Fibroblast of skin of scalp (primary cell): ENCODE measurements at places on chromosomes 5 and 9.

- peak; percentile 36 for DNase-seq
These were observed 135.6 kb upstream of the PPP1R26 start for GRCh38 chr9:135343837-135344522.

GRCh38 chr9:70113403-70114022 lies 69.9 kb downstream of the MAMDC2 start:
- DNase-seq = peak; percentile 66

GRCh38 chr9:116929621-116930020 lies 242.5 kb downstream of the TRIM32 start:
- DNase-seq = no peak

- DNase-seq = peak; percentile 22
These were observed 86.6 kb upstream of the SHISAL2B start for GRCh38 chr5:64603676-64604075.

DNA sequence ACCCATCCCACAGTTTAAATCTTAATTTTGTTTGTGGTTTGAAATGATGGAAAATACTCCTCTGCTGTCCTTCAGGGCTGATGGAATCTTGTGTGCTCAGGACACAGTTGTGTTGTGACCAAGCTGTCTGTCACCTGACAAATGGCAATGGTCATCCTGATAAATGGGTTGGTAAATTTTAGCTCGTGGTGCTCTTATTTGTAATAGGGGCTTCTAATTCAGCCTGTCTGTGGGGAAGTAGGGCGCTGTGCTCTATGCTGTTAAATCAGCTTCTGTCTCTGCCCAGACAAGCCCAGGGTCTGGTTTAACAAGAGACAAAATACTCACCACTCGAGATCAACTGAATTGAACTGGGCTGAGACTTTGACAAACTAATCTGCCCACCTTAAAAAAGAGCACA lies 4.5 kb downstream of the LRRTM2 start:
- DNase-seq = no peak

- DNase-seq = no peak
These were observed 150.2 kb downstream of the KIAA0825 start for GRCh38 chr5:94467954-94468930.

DNA sequence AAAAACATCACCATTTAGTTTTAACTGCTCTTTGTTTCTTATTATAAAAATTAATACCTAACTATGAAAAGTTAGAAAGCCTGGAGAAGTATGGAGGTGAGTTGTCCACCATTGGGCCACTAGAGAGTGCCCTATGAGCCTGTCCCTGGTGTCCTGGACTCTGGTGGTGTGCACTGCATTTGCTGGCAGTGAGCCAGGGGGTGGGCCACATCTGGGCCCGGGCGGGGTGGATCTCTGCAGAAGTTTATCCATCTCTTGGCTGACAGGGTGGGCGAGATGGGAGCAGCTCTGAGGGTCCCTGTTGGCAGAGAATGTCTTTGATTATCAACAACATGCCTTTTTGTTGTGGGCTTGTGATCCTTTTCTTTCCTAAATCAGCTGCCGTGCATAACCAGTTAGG lies 8.2 kb downstream of the TENT4A start:
- DNase-seq = no peak

DNA sequence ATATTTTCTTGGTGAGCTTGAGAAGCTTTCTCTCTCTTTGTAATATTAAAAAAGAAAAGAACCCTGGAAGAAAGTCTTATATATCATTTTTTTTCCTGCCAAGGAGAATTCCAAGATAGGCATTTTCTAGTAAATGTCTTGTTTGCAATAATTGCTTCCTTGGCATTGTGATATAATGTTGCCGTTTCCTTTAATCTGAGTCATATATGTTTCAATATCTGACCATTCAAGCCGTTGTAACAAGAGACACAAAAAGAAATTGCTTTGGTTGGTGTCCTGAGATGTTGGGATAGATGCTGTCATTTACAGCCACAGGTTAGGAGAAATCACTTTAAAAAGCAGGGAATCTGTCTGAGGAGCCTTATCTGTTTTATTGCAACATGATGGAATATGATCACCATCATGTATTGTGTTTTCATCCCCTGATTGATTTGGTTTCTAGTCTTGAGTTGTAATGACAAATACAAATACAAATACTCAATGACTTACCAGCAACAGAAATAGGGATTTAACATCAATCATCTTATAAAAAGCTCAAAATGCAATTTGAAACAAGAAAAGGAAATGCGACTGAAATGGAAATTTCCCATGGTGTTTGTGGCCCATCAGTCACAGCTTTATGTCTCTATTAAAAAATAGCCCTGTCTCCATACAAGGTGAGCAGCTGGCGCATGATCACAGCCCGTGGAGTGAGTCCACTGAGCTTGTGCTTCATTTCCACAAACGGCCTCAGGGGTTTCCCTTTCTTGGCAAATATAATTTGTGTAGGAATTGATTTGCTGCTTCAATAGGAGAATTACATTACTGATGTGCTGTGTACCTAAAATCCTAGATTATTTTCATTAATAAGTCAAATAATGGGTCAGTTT lies 250.1 kb upstream of the TRPC7 start:
- no peak for DNase-seq

GRCh38 chr9:15069106-15069505 lies 158.9 kb upstream of the FREM1 start:
- DNase-seq = no peak

- DNase-seq = no peak
These were observed 279.3 kb upstream of the ANKRD55 start for GRCh38 chr5:56512313-56512996.

- DNase-seq = peak; percentile 66
These were observed 224.6 kb downstream of the DRD1 start for GRCh38 chr5:175219366-175219765.

DNA sequence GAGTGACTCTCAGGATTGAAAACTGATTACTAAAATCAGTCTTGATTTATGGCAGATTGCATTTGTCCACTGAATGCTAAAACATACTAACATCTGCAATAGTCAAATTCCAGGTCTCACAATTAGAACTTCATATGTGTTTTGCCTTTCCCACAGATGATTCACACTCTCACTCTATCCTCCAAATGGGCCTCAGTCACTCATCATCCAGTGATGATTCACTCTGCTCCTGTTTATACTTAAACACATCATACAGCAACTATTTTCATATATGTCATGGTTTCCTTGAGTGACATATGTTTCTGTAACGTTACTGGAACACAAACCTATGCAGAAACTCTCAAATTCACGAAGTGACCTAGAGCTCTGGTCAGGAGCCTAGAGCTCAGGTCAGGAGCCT lies 512.9 kb downstream of the HINT1 start:
- DNase-seq = peak; percentile 85

DNA sequence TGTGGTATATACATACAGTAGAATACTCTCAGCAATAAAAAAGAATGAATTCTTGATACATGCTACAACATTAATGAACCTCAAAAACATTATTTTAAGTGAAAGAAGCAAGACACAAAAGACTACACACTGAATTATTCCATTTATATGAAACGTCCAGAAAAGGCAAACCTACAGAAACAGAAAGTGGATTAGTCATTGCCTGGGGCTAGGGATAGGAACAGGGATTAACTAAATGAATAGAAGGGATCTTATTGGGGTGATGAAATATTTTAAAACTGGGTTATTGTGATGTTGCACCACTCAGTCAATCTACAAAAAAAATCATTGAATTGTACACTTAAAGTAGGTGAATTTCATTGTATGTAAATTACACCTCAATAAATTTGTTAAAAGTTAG lies 326.7 kb downstream of the PIK3R1 start:
- peak; percentile 37 for DNase-seq

GRCh38 chr5:132022737-132023136 lies 11.3 kb upstream of the ACSL6 start:
- DNase-seq = no peak

DNA sequence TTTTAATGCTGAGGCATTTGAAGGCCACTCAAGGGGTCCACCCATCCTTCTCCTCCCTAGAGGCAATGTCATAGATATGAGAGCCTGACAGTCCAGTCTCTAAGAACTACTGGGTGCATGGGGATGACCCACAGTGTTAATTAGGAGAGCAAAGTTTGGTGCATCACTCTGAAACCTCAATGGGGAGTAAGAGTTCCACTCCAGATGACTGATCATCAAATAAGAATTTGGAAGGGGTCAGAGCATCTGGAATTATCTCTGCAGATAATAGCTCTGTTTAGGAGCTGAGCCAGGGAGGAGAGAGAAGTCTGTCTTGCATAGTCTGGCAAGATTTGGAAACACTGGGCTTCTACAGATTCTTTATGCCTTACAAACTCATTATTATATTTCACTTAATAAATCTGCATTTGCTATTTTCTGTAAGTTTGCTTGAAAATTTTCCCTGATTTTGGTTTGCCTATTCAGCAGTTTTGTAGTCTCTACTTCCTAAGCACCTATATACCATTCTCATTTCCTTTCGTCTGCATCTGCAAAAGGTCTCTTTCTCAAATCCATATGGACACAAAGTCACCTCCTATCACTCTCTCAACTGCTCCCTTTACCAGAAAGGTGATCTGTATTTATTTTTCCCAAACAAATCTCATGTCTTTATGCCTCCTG lies 27.7 kb downstream of the FGF10 start:
- no peak for DNase-seq

GRCh38 chr9:26524267-26524666 lies 368.3 kb downstream of the CAAP1 start:
- DNase-seq = no peak

DNA sequence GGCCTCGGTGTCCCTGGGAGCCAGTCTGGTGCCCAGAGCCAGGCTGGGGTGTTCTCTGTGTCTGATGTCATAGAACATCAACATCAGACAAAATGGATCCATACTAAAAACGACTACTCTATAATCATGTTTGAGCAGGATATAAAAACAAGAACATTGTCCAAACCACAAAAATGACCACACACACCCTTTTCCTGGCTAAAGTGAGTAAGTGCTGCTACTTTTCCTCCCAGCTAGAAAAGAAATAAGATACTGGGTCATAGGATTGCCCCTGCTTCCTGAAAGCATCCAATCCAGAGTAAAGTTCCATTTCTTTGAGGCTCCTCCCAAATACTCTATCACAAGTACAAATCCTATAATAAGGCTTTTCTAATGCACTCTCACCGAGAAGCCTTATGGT lies 19.7 kb upstream of the TRAF1 start:
- peak; percentile 43 for DNase-seq

DNA sequence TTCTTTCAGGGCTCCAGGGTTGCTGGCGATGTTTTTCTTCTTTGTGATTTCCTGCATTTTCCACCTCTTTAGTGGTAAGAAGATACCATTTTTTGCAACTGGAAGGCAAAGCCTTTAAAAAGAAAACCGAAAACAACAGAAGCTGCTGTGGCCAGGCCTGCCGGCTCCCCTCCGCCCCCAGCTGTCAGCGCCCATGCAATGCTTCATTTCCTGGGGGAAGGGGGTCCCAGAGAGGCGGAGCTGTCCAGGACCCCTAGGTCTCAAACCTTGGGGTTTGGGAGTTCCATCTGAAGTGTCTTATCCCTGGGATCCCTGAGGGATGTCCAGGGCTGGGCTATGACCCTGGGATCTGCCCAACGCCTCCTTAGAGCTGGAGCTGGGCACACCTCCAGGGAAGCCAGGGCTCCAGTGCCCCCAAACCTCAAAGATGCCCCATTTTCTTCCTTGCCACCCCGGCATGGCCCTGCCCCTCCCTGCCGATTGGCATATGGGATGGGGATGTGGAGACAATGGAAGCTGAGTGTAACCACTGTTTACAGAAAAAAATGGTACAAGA lies 257.2 kb upstream of the MVB12B start:
- DNase-seq = no peak

- no peak for DNase-seq
These were observed 18.3 kb downstream of the RALGPS1 start for GRCh38 chr9:126932871-126933321.

DNA sequence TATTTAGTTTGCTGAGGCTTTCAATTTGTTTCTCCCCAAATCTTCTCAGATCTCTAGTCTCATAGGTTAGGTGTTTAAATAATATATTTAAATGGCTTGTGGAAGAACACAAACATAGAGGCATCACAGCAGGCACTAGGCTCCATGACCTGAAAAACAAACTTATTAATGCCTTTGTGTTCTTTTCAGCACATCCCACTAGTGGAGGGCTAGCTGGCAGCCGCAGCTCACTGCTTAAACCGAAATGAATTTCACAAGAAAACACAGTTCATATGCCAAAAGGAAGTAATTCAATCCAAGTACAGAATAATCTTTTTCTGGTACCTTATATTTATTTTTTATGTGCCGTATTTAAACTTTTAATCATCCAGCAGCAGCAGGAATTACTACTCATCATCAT lies 382.5 kb downstream of the PLK2 start:
- DNase-seq = no peak

DNA sequence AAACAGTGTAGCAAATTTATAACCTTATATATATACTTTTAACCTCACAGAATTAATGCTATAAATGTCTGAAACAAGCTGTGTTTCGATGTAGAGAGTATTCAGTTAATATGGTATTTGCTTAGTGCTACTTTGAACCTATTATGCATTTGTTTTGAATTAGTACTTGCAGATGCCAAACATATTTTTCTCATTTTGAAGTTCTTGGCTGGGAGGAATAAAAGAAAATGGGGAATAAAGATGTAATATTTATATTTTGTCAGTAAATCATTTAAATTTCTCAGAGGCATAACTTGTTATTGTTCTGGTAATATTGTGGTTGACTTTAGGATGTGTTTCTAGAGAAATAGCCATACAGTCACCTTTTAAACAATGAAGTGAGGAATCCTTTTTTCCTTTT lies 175.9 kb upstream of the IZUMO3 start:
- DNase-seq = no peak

GRCh38 chr5:153099328-153099727 lies 391.1 kb upstream of the GRIA1 start:
- DNase-seq = no peak

DNA sequence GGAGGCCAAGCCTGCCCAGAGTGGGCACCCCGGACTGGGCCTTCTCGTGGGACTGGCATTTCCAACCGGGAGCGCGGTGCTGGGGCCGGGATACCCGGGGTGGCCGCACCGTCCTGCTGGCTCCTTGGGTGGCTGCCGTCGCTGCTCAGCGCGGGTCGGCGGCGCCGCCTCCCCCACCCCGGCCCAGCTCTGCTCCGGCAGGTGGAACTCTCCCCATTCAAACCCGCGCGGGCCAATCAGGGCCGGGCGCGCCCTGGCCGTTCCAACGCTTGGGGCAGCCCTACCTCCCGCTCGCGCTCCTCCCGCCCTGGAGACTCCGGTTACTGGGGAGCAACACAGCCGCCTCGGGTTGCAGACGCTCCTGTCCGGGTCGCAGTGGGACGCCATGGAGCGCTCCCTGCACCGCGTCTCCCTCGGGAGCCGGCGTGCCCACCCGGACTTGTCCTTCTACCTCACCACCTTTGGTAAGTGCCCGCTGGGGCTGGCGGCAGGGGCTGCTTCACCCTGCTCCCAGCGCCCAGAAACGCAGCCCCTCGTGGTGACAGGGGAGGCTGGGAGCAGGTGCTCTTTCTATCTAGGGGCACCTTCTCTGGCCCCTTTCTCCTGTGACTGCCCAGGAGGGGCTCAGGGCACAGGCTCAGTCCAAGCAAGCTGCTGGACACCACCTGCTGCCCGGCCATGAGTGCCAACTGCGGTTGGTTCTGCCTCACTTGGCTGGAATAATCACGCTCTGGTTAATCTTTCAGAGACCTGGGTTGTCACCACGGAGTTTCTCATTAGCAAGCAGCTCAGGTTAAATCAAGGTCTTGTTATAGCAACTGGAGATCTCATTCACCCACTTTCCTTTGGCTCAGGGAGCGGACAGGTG lies at the start of gene RGS3:
TSS of gene RGS3 (plus strand) at position 310 of the 868 bp plus-strand sequence. CDS start at position 386, 76 bp downstream.
- no peak for DNase-seq
